Stimulated activated CD4-positive, alpha-beta T cell treated with anti-CD3 and anti-CD28 coated beads, TNF-alpha, amount 100 ng/mL, for 1 hour (primary cell): ENCODE measurements at places on chromosomes 16 and 17.
A peak's percentile ranks its signal among the peaks of the same experiment; 100 is the strongest.

DNA sequence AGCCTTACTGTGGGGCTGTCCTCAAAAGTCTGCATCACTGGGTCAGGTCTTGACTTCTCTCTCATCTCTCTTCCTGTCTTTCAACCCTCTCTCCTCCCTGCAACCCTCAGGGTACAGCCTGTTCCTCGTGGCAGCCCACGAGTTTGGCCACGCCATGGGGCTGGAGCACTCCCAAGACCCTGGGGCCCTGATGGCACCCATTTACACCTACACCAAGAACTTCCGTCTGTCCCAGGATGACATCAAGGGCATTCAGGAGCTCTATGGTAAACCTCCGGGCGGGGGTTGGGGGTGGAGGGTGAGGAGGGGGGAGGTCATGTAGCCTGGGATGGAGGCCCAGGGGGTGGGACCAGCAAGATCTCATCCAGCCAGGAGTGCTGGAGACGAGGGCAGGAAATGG is 12.7 kb downstream of the MMP2 start:
- DNase-seq: no peak

GRCh38 chr17:78013683-78014467 is 55.4 kb downstream of the TNRC6C start:
- DNase-seq: peak; percentile 13

GRCh38 chr17:18041776-18042175 is 2.6 kb downstream of the GID4 start:
- no peak for DNase-seq

- no peak for DNase-seq
Measured at GRCh38 chr16:10688291-10688690, 6.4 kb downstream of the TEKT5 start.

DNA sequence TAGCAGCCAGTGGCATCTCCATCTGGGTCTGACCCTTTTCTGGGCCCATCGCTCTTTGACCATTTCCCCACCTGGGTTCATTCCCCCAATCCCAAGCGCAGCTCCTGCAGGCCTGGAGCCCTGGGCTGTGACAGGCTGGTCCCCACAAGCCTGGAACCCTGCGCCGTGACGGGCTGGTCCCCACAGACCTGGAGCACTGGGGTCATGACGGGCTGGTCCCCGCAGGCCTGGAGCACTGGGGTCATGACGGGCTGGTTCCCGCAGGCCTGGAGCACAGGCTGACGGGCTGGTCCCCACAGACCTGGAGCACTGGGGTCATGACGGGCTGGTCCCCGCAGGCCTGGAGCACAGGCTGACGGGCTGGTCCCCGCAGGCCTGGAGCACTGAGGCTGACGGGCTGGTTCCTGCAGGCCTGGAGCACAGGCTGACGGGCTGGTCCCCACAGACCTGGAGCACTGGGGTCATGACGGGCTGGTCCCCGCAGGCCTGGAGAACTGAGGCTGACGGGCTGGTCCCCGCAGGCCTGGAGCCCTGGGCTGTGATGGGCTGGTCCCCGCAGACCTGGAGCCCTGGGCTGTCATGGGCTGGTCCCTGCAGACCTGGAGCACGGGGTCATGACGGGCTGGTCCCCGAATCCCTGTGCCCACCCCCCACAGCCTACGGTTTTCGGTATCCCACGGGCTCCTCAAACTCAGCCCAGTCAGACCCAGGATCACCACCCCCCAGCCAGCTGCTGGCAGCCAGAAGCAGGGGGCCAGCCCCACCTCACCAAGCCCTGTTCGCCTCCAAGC is 16.6 kb downstream of the TMC6 start:
- DNase-seq: no peak

GRCh38 chr16:27220991-27221390 is 17.7 kb downstream of the KDM8 start:
- no peak for DNase-seq

- DNase-seq: no peak
Measured at GRCh38 chr17:16977932-16978331, 6.0 kb upstream of the TNFRSF13B start.

DNA sequence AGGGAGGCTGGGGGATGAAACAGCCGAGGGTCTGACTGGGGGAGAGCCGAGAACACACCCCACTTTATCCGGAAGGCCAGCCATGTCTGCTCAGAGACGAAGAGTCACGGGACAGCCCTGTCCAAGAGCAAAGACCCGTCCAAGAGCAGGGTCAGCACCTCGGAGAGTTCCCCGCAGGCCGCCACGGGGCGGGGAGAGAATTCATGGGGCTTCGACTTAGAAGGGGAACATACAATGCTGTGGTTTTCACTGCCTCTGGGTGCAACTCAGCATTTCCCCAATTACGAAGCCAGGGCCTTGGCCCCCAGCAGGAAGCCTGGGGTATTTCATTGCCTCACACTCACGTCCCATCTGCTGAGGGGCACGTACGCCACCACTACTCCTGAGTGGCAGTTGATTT is 59.3 kb downstream of the JPH3 start:
- DNase-seq: no peak

DNA sequence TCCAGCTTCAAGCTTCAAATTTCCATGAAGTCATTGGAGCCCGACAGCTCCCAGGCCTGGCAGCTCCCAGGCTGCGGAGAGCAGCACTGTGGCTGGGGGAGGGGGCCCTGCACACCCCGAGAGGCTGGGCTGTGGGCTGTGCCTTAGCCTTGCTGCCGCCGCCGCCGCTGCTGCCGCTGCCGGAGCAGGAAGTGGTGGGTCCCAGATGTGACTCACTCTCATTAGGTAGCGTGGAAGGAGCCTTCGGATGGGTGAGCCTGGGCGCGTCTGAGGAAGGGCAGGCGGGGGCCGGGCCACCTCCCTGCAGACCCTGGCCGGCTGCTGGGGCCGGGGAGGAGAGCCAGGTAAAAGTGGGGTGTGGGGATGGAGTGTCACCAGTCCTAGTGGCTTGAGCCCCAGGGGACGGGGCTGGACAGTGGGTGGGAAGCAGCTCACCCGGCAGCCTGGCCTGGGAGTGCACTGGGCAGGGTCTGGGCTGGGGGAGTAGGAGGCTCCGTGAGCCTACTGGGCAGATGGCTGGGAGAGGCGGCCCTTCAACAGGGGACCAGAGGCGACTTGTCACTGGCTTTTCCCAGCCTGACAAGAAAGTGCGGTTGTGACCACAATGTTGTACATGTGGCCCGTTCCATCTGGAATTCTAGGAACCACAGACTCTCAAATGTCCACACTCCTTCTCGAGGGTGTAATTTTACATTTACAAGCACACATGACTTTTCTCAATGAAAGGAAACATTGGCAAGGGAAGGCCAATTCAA is at the start of gene ADCY7:
Gene ADCY7, plus strand, starts transcription at position 215 of the 755 bp plus-strand sequence. CDS start 21,629 bp downstream, outside the sequence.
- peak; percentile 76 for DNase-seq
